ENCODE measurements at places on chromosomes 11 and 22. TPM values are rescaled to one million over a fixed set of nuclear protein-coding genes. Genes with fewer than 3 reads are reported as not detected.

The GAB4 gene
- total RNA-seq, result not detected

The C11orf97 gene
- total RNA-seq, result not detected

The MMP13 gene
- not detected for total RNA-seq

The GLYAT gene
- not detected for total RNA-seq

The FZD4 gene
- total RNA-seq, result 4.5 TPM

The SNU13 gene
- total RNA-seq, result 204 TPM

The INS gene
- not detected for total RNA-seq

The C11orf42 gene
- total RNA-seq, result not detected

- no peak for DNase-seq
Observed at GRCh38 chr11:77093987-77094840, 8.4 kb upstream of the OMP start.

- no peak for DNase-seq
Observed at GRCh38 chr11:128551058-128551457, 36.3 kb downstream of the ETS1 start.

GRCh38 chr11:17979770-17980371, 33.0 kb downstream of the SERGEF start:
- DNase-seq, result peak; percentile 64

DNA sequence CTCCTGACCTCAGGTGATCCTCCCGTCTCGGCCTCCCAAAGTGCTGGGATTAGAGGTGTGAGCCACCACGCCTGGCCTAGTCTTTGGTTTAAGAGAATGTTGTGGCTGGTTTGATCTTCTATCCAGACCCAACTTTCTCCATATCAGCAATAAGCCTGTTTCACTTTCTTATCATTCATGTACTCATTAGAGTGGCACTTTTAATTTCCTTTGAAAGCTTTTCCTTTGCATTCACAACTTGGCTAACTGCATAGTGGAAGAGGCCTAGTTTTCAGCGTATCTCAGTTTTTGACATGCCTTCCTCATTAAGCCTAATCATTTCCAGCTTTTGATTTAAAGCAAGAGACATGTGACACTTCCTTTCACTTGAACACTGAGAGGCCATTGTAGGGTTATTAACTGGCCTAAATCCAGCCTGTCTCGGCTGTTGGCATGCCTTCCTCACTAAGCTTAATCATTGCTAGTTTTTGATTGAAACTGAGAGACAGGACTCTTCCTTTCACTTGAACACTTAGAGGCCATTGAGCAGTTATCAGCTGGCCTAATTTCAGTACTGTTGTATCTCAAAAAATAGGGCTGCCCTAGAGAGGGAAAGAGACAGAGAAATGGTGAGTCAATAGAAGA, 13.1 kb upstream of the RPL3 start:
- DNase-seq, result no peak

DNA sequence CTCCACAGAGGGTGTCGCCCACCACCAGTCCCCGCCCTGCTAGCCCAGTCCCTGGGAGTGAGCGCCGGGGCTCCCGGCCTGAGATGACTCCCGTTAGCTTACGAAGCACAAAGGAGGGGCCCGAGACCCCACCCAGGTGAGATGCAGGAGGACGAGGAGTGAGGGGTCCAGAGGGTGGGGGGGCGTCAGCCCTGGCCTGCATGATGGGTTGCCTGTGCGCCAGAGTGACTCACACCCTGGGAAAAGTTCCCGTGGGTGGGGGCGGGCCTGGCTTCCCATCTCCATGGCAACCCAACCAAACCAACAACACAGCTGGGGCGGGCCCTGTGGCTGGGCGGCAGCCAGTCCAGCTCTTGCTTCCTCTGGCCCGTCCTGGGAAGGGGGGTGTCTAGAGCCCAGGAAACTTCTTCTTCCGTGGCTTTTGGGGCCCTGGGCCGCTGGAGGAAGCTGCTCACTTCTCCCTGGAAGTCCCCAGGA, 4.5 kb downstream of the GAS2L1 start:
- DNase-seq, result peak; percentile 84

DNA sequence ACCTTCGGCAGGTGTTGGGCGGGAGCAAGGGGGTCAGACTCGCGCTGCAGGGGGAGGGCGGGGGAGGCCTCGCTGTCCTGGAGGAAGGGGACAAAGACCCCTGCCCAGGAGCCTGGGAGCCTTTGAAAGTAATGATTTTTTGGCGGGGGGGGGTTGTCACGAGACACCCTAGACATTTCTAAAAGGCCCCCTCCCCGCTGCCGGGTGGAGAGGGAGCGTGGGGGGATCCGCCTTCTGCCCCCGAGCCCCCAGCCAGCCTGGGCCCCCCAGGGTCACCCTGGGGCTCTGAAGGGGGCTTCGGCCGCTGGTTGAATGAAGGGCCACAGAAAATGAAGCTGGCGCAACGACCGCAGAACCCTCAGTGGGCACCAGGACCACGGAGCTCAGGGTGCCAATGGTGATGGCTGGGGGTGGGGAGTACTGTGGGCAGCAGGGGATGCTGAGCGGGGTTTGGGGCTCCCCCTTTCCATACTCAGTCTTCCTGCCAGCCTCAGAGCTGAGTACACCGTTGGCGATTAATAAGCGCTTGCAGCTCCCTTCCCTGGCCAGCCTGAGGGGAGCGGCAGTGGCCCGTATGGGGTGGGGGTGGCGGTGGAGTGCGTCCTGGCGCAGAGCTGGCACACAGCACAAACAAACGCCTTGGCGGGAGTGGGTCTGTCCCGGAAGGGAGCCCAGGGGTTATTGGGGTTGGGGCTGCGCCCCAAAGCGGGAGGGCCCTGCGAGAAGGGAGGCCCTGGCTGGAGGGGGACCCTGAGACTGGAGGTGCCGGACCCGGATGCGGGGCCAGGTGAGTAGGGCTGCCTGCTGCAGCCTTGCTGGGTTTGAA, 1.2 kb upstream of the DUSP8 start:
- no peak for DNase-seq

DNA sequence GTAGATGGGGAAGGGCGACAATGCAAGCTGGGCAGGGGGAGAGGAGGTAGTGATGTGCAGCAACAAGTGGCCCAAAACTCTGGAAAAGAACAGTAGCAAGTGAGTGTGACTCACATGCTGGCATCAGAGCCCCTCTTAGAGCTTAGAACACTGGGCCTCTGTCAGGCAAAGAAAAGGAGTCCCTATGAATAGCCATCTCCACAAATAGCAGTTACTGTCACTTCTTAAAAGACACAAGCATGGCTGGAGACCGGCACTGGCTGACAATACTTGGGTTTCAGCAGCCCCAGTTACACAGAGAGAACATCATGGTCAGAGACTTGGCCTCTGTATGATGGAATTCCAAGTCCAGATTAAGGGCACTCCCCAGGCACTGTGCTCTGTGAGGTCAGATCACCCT, 58.2 kb downstream of the PRCP start:
- DNase-seq, result no peak

GRCh38 chr11:68854273-68854958, 12.7 kb upstream of the CPT1A start:
- no peak for DNase-seq

DNA sequence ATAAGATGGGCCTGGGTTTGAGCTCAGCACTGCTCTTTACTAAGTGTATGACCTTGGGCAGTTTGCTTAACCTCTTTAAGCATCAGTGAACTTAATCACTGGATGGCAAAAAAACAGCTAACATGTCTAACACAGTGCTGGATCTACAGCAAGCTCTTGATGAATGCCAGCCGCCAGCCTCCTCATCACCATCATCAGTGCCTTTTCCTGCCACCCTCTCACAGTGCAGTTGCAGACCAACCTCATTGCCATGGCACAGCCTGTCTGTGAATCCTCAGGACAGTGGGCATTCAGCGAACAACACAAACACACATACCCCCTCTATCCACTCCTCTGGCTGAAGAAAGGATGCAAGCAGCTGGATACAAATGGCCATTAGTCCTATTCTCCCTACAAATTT, 133.0 kb downstream of the OPCML start:
- DNase-seq, result no peak

- no peak for DNase-seq
Observed at GRCh38 chr22:26463101-26463661, 20.4 kb downstream of the HPS4 start.

GRCh38 chr22:17115236-17115635, 5.9 kb downstream of the TMEM121B start:
- DNase-seq, result no peak

GRCh38 chr11:9859554-9860305, 195.9 kb downstream of the SWAP70 start:
- DNase-seq, result no peak

DNA sequence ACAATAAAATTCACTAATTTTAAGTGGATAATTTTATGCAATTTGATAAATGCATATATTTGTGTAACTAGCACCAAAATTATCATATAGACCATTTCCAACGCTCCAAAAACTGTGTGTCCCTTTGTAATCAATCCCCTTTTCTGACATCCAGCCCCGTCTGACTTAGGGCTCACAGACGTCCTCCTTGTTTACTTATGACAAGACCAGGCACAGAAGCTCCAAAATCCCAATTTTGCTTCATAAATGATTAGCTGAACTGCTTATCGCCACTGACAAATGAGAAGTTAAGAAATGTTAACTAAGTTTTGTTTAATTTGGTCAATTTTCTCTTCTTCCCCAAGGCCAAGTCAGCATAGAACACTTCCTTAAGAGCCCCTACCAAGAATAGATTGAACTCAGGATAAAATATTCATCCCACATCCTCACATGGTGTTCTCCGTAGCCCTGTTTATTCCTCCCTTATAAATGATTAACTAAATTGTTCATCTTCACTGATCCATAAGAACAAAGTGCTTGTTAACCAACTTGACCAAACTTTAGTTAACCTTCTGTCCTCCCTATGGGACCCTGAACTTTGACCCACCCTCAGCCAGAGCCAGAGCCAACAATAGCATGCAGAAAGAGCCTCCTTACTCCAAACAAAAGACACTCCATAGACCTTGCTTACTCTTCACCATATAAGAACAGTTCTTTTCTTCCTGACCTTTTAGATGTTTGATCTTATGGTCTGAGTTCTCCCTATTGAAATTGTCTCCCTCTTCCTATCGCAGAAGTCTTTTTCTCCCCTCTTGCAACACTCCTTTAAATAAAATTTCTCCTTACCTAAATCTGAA, 30.8 kb upstream of the GLYAT start:
- DNase-seq, result no peak

GRCh38 chr22:38236786-38237185, 35.0 kb downstream of the MAFF start:
- no peak for DNase-seq

GRCh38 chr11:84021291-84021690, 735.1 kb upstream of the CCDC90B start:
- DNase-seq, result no peak

DNA sequence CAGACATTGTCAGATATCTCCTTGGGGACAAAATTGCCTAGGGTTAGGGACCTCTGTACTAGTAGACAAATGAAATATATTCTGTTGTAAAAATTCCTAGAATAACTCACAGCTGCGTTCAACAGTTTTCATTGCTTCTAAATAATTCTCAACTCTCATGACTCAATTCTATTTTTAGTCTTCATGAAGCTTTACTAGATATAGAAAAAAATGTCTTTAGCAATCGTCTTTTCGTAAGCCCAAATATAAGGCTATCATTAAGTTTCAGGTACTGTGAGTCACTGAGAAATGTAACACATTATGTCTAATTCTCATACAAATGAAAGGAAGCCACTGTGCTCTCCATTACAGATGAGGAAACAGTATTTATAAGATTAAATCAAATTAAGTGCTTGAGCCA, 6.4 kb downstream of the MMP12 start:
- DNase-seq, result no peak

DNA sequence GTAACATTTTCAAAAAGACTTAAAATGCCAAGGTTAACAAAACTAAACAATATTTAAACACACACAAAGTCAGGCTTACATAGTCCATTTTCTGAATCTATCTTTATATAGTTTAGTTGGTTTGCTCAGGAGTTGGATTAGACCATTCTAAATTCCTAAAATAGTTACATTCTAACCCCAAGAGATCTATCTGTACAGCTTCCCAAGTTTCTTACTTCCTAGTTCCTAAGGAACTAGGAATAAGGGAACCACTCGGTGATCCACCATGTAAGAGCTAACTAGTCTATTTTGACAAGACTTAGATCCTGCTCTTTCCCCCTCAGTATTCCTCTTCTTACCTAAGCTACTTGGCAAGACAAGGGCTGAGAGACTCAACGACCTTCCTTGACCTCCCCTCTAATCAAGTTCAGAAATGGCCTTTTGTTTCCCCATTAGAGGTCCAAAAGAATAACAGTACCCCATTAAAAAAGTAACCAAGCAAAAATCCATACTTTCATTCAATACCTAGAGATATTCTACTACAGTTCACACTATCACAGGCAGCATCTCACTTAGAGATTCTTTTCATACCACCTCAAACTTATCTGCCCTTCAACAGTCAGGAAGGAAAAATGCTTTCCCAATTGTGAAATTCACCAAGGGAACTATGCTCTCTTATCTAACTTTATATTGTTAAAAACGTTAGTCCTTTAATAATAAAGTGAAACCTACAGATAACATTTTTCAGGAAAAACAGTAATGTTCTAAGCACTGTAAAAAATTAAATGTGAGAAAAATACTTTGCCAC, 253.1 kb downstream of the TTC28 start:
- DNase-seq, result no peak

DNA sequence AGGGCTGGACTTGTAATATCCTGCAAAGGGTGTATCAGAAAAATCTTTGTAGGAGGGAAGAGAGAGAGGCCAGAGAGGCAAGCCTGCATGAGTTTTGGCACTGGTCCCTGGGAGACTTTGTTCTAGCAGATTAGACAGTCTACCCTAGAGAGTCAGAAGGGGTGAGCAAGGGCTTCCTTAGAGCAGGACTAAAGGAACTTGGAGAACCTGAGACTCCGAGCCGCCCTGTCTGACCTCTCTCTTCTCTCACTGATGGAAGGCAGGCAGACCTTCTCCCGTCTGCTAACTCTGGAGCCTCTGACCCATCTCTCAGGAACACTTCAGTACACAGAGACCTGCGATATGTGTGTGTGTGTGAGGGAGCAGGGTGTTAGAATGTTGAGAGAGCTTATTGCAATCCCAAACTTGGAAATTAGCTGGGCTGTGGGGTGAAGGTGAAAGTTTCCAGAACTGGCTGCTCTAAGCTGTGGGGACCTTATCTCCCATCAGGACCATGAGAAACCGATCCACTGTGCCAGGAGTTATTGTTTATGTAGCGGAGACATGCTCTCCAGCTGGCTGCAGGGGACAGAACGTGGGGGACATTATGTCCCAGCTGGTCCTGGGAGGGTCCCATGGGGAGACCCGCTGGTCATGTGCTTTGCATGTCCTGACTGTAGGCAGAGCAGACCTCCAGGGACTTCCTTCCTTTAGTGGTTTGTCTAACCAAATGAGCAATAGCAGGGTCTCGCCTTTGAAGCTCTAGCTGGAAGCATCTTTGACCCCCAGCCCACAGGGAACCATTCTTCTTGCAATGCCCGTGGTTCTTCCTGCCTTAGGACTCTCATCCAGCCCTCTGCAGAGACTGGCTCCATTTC, 51.1 kb downstream of the TIMP3 start:
- DNase-seq, result no peak

GRCh38 chr11:128512474-128512996, 74.8 kb downstream of the ETS1 start:
- DNase-seq, result no peak

GRCh38 chr22:48258064-48258701, 1495.7 kb downstream of the TBC1D22A start:
- DNase-seq, result no peak

- DNase-seq, result no peak
Observed at GRCh38 chr11:15745266-15745665, 611.1 kb downstream of the SOX6 start.

Data from H9 (cell line).